RPMI8226 (cell line): ENCODE measurements at places on chromosomes 2 and 18.

- DNase-seq = no peak
Observed at GRCh38 chr2:240723851-240724250, 32.2 kb downstream of the AQP12A start.

- DNase-seq = no peak
Observed at GRCh38 chr2:187078297-187078696, 229.3 kb upstream of the ZSWIM2 start.

DNA sequence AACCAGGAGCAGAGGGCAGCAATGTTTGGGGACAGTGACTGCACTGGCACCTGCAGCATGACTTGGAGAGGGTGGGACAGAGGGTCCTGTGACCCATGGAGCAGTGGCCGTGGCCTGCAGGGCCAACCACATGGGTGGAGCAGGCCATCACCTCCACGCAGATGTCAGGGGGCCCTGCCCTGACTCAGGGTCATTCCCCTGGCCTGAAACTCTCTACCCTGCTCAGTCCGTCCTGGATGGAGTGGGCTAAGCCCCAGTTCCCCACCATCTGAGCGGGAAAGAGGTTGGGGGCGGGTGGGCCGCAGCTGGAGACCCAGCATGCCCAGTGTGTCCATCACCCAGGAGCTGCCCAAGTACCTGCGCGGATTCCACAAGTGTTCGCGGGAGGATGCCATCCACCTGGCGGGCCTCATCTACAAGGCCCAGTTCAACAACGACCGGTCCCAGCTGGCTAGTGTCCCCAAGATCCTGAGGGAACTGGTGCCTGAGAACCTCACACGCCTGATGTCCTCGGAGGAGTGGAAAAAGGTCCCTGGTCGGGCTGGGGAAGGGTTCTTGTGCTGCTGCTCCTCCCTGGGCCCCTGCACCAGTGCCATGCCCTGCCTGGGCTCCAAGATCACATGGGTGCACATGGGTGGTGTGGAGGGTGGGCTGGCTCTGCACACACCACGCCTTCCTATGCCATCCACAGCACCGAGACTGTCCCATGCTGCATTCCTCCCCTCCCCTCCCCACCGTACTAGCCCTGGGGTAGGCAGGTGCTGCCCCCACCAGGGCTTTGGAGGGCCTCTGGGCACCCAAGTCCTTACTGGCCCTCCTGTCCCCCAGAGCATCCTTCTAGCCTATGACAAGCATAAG, 10.3 kb upstream of the GPR17 start:
- DNase-seq = no peak

DNA sequence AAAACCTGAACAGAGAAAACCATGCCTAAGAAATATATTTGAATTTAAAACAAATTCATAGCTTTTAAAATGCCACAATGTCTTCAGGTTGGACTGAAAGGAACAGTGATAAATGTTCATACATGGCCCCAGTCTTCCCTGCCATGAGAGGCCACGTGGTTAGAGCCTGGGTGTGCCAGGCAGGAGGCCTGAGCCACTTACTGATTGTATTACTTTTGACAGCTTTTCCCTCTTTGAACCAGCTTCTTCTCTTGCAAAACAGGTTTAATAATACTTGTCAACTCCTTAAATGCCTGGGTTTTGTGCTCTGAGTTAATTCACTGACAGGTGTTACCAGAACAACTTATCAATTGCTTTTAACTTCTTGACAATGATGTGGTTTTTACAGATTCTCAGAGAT, 27.0 kb downstream of the RBKS start:
- no peak for DNase-seq

DNA sequence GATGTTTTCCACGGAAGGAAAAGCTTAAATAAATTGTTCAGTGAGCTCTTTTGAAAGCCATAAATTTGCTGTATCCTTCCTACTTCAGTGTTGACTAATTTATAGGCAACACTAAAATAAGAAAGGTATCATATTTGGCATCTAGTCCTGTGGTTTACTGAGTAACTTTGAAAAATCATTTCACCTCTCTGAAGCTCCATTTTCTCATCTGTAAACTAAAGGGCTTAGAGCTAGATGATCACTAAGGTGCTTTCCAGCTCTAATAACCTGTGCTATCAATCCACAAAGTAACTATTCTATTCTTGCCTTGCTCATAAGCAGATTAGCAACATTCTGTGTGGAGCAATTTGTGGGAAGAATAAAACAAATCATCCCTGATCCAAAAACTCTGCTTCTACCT, 3.6 kb upstream of the MYOM1 start:
- DNase-seq = no peak

GRCh38 chr2:204407204-204408014, 137.9 kb upstream of the PARD3B start:
- no peak for DNase-seq

- no peak for DNase-seq
Observed at GRCh38 chr2:158667586-158667985, 127.5 kb upstream of the DAPL1 start.

DNA sequence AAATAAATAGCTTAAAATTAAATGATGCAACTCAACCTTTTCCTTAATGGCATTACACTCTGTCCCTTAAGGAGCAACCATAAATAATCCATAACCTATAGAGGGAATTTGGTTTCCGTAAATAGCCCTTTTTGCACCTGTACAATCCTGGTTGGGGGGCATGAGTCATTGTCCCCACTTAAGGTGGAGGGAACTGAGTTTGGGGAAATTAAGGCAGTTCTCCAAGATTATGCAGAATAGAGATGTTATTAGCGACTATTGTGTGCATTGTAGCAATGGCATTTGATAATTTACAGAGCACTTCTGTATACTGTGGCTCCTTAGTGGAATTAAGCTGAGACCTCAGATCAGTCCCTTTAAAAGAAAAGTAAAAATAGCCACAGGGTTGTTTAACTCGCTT, 6.6 kb downstream of the MYCN start:
- DNase-seq = no peak

DNA sequence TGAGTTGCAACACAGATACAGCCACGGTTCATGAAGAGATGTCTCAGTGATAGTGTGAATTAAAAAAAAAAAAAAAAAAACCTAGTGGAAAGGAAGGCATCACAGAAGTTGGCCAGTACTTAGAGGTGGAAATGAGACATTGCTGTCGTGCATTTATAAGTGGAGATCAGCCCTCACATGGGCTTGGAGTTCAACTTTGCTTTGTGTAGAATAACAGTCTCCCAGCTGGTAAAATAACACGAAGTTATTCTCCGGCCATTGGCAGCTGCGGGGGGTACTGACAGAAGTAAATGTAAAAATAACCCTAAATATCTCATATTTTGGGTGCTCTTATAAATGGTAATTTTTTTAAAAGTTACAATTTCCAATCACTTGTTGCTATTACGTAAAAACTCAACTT, 98.8 kb upstream of the TMEM18 start:
- no peak for DNase-seq

DNA sequence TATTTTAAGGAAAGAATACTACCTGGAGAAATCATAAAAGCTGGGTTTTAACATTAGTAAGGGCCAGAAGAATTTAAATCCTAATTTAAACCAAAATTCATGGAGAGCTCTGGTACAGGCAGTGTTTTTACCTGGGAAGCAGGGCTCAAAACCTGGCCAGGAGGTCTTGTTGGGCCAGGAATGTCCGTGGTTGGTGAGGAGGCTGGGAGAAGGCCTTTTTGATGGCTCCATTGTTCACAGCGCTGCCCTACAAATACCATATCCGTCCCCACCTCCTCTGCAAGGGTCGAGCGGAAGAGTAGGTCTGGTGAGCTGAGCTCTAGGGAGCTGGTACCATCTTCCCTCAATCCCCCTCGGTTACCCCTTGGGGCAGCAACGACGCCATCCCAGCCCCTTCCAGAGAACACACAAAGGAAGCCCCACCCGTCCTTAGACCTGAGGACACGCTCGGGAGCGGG, 10.9 kb upstream of the HOXD1 start:
- DNase-seq = no peak

DNA sequence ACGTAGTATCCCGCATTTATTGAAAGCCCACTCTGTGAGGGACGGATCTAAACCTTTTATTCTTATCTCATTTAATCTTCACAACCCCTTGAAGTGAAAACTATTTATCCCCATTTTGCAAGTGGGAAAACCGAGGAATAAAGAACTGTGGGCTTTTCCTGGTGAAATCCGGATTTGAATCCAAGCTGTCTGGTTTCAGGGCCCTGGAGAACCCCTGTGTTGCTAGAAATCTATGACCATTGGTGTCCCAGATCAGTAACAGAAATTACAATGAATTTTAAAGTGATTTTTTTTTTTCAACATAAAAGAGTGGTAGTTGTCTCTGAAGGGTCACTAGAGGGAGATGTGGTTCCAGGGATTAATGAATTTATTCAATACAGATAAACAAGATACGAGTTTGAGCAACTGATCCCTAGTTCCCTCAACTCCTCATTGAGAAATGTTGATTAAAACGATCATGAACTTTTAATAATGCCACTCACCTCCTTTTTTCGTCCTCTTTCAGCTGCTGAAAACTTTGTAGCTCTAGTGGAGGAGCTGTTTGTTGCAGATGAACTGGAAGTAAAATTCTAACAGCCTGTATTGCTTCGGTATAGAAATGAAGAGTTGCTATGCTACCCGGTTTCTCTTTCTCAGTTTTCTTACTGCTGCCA, 940 bp downstream of the XRCC5 start:
- DNase-seq = peak; percentile 14

DNA sequence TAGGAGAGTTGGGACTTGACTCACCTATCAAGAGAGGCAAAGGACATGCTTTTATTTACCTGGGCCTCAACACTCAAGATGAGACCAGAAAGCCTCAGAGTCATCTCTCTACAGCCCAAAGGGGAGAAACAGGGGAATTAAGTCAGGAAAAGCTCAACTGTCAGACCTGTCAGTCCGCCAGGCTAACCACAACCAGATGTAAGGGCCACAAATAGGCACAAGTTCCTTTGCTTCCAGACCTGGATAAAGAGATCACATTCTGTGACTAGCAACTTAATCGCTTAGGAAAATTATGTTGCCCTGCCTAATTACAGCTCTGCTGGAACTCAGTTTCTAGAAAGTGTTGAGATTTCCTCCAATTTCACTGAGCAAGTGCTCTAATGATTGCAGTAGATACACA, 67.9 kb downstream of the ANKRD44 start:
- no peak for DNase-seq

GRCh38 chr18:57603871-57604270, 17.4 kb upstream of the FECH start:
- DNase-seq = no peak

- DNase-seq = no peak
Observed at GRCh38 chr2:108820482-108820881, 33.9 kb downstream of the CCDC138 start.

- DNase-seq = no peak
Observed at GRCh38 chr2:8642366-8643068, 39.3 kb upstream of the ID2 start.

DNA sequence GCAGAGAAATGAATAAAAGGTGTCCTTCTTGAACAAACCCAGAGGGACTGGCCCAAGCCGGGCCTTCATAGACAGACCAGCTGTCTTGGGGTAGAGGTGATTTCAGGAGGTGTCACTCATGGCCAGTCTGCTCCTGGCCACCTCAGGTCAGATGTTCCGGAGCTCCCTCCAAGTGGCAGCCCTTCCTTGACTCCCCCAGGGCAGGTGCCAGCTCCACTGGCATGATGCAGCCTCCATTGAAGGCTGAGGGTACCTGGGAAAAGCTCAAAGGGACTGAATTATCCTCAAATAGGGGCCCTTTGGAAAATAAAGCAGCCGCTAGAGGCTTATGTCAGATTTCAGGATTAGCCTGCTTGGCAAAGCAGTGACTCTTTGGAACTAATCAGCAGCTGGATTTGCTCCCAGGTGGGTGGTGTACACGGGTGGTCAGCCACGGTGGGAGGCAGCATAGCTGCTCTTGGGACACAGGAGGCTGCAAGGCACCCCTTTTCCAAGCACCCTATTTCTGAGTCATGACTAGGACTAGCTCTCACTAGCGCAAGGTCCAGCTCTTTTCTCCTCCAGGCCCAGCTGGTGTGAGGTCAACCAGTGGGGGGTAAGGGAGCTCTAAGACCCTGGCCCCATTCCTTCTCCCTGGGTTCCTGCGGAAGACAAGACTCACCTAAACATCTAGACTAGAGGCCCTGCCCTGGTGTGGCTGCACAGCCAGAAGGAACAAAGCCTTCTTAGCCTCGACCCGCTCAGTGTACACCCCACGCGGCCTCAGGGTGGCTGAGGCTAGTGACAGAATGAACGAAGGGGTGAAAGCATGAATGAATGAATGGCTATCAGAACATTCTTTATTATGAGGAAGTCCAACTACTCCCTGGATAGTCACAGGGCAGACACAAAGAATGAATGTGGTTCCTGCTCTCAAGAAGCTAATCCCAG, 29.3 kb downstream of the HS1BP3 start:
- no peak for DNase-seq

GRCh38 chr18:24868760-24869237, 408.4 kb downstream of the HRH4 start:
- DNase-seq = no peak

- no peak for DNase-seq
Observed at GRCh38 chr2:178309541-178309940, 115.2 kb downstream of the OSBPL6 start.

DNA sequence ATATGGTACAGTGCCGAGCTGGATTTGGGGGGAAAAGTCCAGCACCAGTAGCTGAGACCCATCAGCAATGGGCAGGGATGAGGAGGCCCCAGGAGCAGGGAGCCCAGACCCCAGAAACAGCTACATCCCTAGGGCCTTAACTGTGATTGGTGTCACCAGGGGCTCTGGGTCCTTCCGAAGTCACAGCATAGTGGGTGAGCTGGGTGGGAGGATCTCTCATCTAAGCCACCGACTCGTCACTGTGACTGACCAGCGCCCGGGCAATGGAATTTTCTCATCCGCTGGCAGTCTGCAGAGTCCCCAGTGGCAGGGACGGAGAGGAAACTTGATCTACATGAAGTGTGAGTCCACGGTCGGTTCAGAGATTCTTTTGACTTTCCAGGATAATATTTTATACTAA, 186.5 kb downstream of the SH3BP4 start:
- DNase-seq = no peak

DNA sequence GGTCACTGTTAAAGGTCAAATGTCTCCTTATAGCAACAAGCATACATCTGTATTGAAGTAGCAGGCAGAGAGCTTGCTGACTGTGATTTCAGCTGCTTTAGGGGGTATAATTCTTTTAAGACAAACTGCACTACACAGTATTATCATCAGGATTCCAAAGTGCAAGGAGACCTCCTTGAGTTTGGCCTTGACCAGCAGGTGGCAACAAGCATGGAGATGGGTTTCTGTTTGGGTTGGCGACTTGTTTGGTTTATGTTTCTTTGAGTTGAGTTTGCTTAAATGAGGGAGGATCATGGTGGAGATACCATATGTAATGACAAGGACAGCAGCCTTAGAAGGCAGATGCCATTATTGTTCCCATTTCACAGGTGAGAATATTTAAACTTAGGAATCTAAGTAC, 681.0 kb upstream of the ID2 start:
- no peak for DNase-seq

DNA sequence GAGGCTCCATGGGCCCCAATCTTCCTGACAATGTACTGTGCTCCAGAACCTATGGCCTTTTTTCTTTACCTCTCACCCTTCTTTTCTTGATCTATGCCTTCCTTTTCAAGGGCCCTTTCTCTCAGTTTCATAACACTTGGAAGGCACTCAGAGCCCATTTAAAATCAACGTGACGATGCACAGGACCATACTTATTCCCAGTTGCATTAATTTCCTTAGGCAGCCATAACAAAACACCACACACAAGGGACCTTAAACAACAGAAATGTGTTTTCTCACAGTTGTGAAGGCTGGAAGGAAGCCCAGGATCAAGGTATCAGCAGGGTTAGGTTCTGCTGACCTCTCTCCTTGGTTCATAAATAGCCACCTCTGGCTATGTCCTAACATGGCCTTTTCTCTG, 414.0 kb upstream of the TNP1 start:
- DNase-seq = no peak
